ENCODE measurements at places on chromosomes 1 and 21.

GRCh38 chr21:37461479-37461878 is 94.9 kb downstream of the DYRK1A start:
- DNase-seq, result no peak

GRCh38 chr1:234938135-234938534 is 190.5 kb downstream of the TOMM20 start:
- DNase-seq, result no peak

- DNase-seq, result no peak
These were observed 27.9 kb downstream of the CACNA1S start for GRCh38 chr1:201084295-201084694.

GRCh38 chr1:7432900-7433380 is 338.2 kb upstream of the VAMP3 start:
- no peak for DNase-seq

- no peak for DNase-seq
These were observed 8.5 kb downstream of the AKT3 start for GRCh38 chr1:243841507-243841906.

GRCh38 chr1:16631248-16632043 is 18.1 kb upstream of the NBPF1 start:
- DNase-seq, result no peak

DNA sequence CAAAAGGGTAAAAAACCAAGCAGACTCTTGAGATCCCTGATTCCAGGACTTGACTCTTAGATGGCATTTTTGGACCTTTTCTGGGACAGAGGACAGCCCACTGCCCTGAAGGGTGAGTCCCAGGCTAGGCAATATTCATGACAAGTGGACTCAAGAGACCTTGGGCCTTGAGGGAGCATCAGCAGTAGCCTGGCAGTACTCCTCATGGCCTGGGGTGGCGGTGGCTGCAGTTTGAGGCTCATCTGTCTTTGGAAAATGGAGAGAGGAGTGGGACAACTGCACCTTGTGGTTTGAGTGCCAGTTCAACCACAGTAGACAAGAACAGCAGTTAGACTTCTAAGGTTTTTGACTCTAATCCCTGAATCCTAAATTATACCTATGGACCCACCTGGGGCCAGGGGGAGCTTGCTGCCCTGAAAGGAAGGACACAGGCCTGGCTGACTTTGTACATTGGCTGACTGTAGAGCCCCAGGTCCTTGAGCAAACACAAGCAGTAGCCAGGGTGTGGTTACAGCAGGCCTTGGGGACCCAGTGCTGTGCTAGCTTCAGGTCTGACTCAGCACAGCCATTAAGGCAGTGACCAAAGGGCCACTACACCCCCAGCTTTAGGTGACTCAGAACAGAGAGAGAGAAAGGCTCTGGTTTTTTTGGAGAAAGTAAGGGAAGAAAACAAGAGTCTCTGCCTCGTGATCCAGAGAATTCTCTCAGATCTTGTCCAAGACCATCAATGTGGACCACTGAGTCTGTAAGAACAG is 1023.2 kb downstream of the KCNT2 start:
- DNase-seq, result no peak

DNA sequence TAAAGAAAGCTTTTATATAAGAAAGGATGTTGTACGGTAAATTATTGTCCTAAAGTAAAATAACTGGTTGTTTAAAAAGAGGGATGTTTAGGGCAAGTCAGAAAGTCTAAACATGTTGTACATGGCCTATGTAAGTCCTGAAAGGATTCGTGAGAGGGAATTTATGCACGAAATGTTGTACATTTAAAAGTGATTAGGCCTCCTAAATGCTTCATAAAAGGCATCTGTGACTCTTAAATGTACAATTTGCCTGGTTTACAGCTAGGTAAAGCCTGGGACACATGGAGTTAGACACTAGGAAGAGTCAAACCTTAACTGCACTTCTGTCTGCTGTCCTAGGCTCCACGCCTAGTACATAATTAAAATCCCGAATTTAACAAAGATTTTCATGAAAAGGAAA is 9.7 kb downstream of the KRTAP13-3 start:
- no peak for DNase-seq

- DNase-seq, result no peak
These were observed 102.7 kb downstream of the ADARB1 start for GRCh38 chr21:45177039-45177438.

GRCh38 chr1:245464290-245464689 is 309.5 kb downstream of the KIF26B start:
- DNase-seq, result no peak

DNA sequence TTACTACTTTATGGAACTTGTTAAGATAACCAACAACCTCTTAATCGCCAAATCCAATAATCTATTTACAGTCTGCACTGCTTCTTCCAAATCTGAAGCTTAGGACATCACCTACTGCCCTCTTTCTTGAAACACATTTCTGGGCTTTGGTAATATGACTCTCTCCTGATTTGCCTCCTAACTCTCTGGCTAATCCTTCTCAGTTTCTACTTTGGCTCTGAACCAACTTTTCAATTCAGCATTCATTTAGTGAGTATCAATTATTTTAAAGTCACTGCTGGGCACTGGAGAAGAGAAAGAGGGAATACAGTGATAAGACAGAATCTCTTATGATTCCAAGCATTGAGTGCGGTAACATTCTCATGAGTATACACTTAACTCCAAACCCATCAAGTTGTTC is 275.0 kb downstream of the AKT3 start:
- DNase-seq, result no peak

- no peak for DNase-seq
These were observed 1206.7 kb upstream of the ADGRL2 start for GRCh38 chr1:80594013-80594412.

- peak; percentile 58 for DNase-seq
These were observed 2.6 kb downstream of the PRDM2 start for GRCh38 chr1:13702425-13703127.

GRCh38 chr1:35886577-35887431 is 3.8 kb downstream of the AGO1 start:
- DNase-seq, result no peak

DNA sequence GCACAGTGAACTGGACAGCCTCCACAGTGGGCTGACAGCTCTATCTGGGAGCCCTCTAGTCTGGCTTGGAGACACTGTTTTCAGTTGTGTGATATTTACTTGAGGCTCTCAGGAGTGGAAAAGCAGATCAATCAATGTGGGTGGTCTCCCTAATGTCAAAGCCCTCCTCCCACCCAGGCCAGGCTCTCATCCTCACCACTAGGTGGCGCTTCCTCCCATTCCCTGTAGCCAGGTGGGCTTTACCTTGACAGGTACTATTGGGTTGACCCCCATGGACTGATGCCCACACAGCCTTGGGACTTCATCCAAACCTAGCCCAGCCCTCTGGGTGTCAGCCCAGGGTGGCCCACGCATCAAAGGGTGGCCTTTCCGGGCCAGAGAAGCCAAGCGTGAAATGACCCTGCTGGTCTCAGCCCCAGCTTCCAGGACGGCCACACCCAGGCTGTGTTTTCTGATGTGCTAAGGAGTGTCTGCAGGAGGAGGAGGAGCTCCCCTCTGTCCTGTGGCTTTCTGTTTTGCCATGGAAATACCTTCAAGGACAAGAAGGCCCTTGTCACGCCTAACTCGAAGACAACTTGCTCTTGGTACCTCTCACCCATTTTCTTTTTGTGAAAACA is 54.0 kb downstream of the CLIC6 start:
- DNase-seq, result peak; percentile 49

- no peak for DNase-seq
These were observed 53.3 kb upstream of the HOOK1 start for GRCh38 chr1:59761443-59761842.

GRCh38 chr1:186078245-186078644 is 296.8 kb downstream of the TPR start:
- no peak for DNase-seq

GRCh38 chr1:178684542-178685000 is 40.5 kb upstream of the RALGPS2 start:
- no peak for DNase-seq

- DNase-seq, result no peak
These were observed 35.4 kb downstream of the WASF2 start for GRCh38 chr1:27454610-27455009.

- DNase-seq, result no peak
These were observed 1727.2 kb downstream of the NCAM2 start for GRCh38 chr21:22725436-22725835.

GRCh38 chr1:9269078-9269501 is 23.6 kb upstream of the SPSB1 start:
- DNase-seq, result no peak

DNA sequence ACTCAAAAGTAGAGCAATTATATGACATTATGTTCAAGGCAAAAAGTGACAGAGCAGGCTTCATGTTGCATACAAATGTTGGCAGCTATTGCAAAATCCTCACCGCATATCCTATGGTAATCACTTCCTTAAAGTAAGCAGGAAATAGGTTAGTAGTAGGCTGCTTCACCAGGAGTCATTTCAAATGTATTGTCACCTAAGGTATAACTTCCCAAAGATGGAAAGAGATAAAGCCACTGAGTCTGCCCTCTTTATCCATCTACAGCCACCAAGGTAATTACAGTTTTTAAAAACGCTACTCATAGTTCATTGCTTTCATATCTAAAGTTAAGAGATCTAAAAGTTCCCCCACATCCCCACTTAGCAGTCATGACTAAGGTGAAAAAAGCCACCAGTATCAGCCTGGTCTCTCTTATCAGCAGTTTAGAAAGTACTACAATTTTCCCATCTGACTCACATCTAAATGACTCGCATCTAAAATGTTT is 31.6 kb upstream of the UBE2U start:
- no peak for DNase-seq

- DNase-seq, result peak; percentile 74
These were observed 448 bp downstream of the GATAD2B start for GRCh38 chr1:153922076-153922971.

- no peak for DNase-seq
These were observed 6.6 kb upstream of the TMEM51 start for GRCh38 chr1:15146971-15147376.

DNA sequence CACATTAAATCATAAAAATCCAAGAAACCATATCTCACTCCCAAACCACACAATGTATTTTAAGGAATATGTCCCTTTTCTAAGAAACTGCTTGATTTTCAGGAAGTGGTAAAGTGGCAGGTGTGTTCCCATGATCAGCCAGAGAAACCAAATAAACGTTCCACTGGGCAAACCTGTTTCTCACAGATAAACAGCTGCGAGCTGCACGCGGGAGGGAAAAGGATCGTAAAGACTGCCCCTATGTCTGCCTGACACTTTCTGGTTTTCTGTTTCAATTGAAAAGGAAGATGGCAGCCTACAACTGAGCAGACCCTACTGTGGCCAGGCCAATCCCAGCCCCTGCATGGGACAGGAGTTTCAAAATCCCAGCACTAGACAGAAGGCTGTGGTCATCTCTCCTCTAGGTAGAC is 36.6 kb downstream of the HIVEP3 start:
- no peak for DNase-seq

- DNase-seq, result no peak
These were observed 8.9 kb downstream of the MAP1LC3C start for GRCh38 chr1:241990040-241990439.

DNA sequence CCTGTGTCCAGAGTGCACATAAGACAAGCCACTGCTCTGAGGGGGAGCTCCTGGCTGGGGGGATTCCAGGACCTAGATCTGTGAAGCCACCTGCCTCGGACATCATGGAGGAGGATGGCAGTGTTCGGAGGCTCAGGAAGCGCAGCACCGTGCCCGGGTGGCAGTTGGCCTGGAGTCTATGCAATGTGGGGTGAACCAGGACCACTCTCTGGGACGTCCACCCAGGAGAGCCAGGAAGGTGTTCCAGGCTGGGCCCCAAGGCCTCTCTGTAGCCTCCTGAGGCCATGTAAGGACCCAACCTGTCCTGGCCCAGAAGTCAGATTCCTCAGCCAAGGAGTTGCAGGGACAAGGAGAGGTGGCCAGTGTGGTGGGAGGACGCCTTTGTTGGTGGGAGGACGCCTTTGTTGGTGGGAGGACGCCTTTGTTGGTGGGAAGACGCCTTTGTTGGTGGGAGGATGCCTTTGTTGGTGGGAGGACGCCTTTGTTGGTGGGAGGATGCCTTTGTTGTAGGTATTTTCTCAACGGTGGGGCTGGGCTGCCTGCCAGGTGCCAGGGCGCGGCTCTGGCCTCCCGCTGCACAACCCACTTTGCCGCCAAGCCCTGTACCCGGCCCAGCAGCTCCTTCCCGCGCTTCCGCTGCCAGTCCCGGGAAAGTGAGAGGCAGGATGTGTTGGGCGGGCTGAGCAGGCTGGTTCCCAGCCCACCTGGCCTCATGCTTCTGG is 30.6 kb upstream of the BMP8B start:
- no peak for DNase-seq

DNA sequence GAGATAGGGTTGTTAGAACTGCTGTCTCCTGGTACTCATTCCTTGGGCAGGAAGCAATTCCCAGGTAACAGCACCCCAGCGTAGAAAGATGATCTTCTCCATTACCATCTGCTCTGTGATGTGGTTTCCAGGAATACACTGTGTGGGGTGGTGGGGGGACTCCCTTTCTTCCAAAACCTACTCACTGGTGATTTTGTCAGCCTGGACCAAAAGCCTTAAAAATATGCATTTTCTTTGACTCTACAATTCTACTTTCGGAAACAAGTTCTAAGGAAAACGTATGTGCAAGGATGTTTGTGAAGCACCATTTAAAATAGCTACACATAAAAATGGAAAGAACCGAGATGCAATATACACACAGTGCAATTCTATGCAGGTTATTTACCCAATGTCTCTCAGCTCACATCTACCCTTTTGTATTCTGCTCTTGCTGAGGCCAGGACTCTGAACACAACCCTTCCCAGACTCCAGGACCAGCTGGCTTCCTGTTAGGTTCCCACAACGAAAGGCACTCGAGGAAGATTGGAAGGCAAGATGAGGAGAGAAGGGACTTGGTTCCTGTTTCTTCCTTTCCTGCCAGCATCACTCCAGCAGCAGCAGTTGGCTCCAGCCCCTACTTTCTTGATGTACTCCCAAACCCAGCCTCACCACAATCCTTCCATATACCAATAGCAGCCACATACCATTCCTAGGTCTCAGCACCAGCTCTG is 33.0 kb upstream of the GJB5 start:
- DNase-seq, result no peak

DNA sequence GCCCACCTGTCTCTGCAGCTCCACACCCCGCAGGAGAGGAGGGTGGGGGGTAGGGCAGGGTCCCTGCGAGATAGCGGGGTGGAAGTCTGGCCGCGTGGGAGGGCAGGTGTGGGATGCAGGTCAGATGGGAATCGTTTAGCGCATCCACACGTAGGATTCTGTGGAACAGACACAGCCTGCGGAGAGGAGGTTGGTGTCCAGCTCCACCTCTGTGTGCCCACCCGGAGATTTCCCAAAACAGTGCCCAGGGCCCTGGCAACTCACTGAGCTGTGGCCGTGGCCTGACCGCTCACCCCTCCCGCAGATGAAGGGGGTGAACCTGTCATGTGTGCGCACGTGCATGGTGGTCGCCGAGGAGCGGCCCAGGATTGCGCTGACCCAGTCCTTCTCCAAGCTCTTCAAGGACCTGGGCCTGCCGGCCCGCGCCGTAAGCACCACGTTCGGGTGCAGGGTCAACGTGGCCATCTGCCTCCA is 46.9 kb downstream of the S100B start:
- no peak for DNase-seq

GRCh38 chr1:204178487-204179281 is 12.5 kb upstream of the REN start:
- DNase-seq, result no peak

- no peak for DNase-seq
These were observed 54.9 kb downstream of the NVL start for GRCh38 chr1:224274970-224275626.

- no peak for DNase-seq
These were observed 70.3 kb downstream of the SYF2 start for GRCh38 chr1:25161981-25162380.

Data from stimulated activated CD4-positive, alpha-beta T cell treated with anti-CD3 and anti-CD28 coated beads, Interleukin-2, amount 100 ng/mL, for 24 hours (primary cell).